Cardiac septum (tissue), 1 donor: ENCODE measurements at places on chromosomes 3 and 15. TPM values are rescaled to one million over a fixed set of nuclear protein-coding genes. Genes with fewer than 3 reads are reported as not detected.

PLA2G4F gene
- 0.48 TPM for total RNA-seq

ZDHHC19 gene
- 0.24 TPM for total RNA-seq

FANCD2OS gene
- not detected for total RNA-seq

RARB gene
- total RNA-seq, result 20.3 TPM

SKIC8 gene
- 33.3 TPM for total RNA-seq

AHSG gene
- not detected for total RNA-seq

CDCP1 gene
- 0.57 TPM for total RNA-seq

DNA sequence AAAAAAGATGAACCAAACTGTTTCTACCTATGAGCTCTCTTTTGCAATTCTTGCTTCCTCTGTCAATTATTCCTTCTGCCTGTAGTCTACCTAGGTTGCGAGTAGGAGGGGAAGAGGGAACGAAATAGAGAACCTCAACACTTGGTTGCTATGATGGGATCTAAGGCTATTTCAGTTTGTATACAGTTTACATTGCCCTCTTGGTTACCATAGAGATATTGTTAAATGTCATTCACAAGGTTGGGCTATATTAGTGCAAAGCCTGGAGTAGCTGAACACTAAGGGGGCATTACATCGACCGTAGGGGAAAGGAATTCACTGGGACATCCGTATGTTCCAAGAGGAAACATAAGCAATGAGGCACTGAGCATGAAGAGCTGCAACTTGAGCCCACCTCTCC is 276.9 kb downstream of the GBE1 start:
- no peak for DNase-seq

DNA sequence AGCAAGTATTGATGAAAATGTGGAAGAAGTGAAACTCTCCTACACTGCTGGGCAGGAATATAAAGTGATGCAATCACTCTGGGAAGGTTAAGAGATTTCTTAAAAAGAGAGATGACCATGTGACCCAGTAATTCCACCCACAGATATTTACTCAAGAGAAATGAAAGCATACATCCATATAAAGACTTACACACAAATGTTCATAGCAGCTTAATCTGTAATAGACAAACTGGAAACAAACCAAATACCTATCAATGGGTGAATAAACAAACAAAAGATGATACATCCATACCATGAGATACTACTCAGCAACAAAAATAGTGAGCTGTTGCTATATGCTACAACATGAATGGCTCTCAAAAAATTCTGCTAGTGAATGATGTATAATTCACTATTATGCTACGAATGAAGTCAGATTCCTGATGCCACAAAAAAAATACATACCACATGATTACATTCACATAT is 463.3 kb downstream of the MAGI1 start:
- no peak for DNase-seq

GRCh38 chr3:127206154-127206553 is 13.2 kb downstream of the PRR23E start:
- peak; percentile 56 for DNase-seq

DNA sequence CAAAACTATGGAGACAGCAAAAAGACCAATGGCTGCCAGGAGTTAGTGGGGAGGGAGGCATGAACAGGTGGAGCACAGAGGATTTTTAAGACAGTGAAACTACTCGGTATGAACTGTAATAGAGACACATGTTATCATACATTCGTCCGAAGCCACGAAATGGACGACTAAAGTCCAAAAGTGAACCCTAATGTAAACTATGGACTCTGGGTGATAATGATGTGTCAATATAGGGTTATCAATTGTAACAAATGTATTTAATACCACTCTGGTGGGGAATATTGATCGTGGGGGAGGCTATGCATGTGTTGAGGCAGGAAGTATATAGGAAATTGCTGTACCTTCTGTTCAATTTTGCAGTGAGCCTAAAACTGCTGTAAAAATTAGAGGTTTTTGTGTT is 107.0 kb downstream of the CPN2 start:
- no peak for DNase-seq

GRCh38 chr3:102237838-102238237 is 197.0 kb upstream of the ZPLD1 start:
- DNase-seq, result no peak

DNA sequence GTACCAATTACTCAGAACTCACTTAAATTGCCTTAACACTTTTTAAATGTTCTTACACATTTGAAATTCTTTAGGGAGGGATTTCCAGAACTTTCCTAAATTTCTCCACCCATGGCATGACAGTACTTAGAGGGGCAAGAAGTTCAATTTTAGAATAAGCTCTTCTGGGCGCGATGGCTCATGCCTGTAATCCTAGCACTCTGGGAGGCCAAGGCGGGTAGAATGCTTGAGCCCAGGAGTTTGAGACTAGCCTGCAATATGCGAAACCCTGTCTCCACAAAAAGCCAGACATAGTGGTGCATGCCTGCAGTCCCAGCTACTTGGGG is 10.6 kb downstream of the FAM131A start:
- DNase-seq, result no peak

DNA sequence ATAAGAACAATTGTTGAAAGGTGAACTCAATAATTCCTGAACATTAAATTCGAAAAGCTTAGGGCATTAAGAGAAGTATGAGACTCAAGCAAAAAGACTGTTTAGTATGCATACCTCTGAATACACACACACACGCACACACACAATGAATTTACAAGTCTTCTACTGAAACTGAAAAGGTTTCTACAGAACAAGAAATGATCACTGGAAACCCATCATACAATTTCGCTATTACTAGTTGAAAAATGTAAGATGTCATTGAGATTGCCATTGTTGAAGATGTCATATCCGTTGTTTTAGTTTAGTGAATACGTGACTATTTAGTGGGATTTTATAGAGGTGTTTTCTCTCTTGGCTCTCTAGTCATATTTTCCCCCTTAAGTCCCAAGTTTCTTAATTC is 106.8 kb downstream of the FOXB1 start:
- no peak for DNase-seq

DNA sequence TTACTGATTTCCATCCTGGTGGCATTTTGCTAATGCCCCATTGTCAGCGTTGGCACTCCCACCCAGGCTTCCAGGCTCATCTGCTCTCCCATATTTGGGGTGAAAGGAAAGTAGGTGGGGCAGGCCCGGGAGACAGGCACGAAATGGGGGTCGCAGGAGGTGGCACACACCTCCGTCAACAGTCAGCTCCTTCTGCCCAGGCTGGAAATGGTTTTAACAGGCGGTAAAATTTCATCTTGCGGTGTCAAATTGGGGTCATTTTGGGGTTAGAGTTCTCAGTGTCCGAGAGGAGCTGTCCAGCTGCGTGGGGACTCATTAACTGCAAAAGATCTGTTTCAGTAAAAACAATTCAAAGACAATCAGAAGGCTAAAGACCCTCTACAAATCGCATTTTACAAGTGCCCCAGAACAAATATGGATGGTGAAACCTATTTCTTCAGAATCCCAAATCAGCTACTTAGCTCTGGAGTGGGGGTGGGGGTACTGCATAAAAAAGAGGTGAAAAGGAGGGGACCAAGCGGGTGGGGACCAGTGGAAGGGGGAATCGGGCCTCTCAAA is 4.2 kb upstream of the MEIS2 start:
- no peak for DNase-seq

- DNase-seq, result no peak
Measured at GRCh38 chr3:22401499-22401898, 650.5 kb upstream of the ZNF385D start.

- DNase-seq, result no peak
Measured at GRCh38 chr3:156382458-156383346, 172.2 kb downstream of the SSR3 start.

DNA sequence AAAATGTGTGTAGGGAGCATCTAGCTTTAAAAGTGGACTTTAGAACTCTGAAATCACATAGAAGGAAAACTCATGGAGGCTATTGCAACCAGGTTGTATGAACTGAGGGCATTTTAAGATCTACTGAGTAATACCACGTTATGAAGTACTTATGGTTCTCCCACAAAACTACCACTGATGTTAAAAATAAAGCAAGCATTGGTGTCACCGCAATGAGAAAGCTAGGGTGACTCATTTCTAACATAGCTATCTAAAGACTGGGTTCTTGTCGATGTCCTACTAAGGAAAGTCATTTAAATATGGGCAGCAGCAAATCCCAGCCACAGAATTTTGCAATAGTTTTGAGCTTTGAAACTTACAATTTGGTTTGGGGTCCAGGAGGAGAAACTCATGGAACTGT is 584.8 kb downstream of the DIPK2A start:
- no peak for DNase-seq

- DNase-seq, result no peak
Measured at GRCh38 chr3:162166543-162166942, 669.9 kb downstream of the OTOL1 start.

DNA sequence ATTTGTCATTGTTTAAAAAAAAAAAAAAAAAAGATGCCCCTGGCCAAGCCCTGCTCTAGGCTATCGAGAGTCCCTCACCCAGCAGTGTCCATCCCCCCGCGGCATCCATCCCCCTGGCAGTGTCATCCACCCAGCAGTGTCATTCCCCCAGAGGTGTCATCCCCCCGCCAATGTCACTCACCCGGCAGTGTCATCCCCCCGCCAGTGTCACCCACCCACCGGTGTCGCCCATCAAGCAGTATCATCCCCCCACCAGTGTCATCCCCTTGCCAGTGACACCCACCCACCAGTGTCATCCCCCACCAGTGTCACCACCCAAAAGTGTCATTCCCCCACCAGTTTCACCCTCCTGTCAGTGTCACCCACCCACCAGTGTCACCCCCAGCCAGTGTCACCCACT is 99.3 kb upstream of the PRR20G start:
- DNase-seq, result no peak

GRCh38 chr3:55405436-55405835 is 81.7 kb downstream of the WNT5A start:
- DNase-seq, result no peak

- no peak for DNase-seq
Measured at GRCh38 chr15:67915461-67916374, 75.9 kb upstream of the RNU6-1 start.

- DNase-seq, result peak; percentile 87
Measured at GRCh38 chr3:50340448-50341329, at the start of gene RASSF1. Gene RASSF1 (minus strand): TSS chr3:50340836. CDS start chr3:50340805, 31 bp downstream.

DNA sequence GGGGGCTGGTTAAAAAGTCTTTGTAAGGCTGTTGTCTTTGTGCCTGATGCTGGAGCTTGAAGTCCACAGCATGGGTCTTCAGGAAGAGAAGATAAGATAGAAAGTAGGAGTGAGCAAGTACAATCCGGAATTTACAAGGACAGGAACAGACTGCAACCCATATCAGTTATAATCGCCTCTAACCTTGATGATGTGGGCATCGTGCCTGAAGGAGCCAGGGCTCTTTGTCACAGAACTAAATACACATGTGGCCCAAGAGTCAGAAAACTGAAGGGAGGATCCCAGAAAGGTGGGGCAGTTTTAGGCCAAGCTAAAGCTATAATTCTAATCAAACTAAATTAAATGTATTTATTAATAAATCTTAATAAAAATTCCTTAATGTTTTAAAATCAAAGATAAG is 132.2 kb downstream of the TMCO5A start:
- DNase-seq, result no peak

GRCh38 chr3:197858598-197858997 is 67.5 kb downstream of the LRCH3 start:
- no peak for DNase-seq

DNA sequence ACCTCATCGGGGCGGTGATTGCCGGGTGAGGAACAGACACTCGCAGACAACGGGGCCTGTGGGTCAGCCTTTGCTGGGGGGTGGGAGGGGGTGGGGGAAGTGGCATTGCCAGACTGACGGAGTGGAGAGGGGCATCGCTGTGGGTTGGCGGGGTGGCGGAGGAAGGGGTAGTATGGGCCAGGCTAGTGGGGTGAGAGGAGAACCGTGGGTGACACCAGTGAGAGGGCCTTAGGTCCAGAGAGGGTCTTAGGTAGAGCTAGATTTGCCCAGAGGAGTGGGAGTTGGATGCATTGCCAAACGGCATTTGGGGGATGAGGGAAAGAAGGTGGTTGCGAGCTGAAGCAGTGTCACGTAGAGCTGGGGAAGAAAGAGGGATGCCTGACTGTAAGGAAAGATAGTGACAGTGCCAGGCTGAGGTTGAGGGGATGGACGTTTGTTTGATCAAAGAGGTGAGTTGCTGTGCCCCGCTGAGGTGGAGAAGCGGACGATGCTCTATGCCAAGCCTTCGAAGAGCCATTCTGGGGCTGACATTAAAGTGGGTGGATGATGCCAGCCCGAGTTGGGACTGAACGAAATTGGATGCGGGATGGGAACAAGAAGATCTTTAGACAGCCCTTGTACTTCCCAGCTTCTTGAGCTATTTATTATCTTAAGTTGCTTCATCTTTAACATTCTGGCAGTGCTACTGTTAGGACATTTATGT is 572 bp downstream of the DNAJB11 start:
- DNase-seq, result no peak

- DNase-seq, result no peak
Measured at GRCh38 chr3:124257336-124257864, 265.5 kb upstream of the ROPN1 start.

DNA sequence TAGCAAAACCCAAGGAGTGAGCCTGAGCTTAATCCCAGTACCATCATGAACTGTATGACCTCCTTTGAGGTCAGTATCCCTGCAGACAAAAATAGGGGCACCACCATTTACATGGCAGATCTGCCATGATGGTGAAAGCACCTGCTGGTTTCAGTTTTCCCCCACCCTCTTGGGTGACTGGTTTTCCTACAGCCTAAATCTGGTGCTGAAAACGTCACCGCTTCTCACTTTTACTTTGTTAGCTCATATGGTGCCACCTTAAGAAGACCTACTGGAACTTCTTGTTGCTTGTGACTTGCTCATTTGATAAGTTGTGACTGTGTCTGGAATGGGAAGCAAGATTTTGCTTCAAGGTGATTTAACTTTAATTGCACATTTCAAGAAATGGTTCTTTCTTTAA is 5.1 kb downstream of the PPP1R2 start:
- no peak for DNase-seq

GRCh38 chr3:170350515-170351413 is 6.8 kb upstream of the SKIL start:
- no peak for DNase-seq

GRCh38 chr3:129235344-129235917 is 14.0 kb upstream of the COPG1 start:
- DNase-seq, result no peak

DNA sequence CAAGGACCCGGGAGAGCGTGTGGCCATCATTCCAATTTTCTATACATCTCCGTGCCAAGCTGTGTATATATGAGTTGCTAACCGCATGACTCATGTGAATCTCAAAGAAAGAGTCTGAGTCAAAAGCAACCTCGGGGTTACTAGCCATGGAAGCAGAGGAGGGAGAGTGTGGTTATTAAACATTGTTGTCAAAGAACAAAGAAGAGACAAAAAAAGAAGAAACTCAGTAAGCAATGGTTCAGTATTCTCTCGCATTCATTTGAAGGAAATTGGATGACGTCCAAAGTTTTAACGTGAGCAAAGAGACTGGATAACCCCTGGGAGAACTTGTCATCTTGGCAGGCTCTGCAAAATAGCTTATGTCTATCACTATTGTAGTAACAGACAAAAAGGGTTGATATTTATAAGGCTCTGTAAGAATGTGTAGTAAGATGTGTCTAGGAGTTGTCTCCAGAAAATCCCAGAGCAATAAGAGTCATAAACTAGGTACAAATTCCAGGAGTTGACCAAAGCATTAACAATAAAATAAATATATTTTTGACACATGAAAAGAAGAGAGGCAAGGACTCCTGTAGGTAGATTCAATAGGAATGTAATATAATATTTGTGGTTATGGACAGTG is 52.8 kb upstream of the GRM7 start:
- DNase-seq, result no peak

- DNase-seq, result no peak
Measured at GRCh38 chr3:193795062-193795690, 202.2 kb downstream of the OPA1 start.

- peak; percentile 77 for DNase-seq
Measured at GRCh38 chr3:5006755-5007202, 27.5 kb downstream of the BHLHE40 start.

- no peak for DNase-seq
Measured at GRCh38 chr3:197356275-197356674, 57.9 kb upstream of the DLG1 start.
